ENCODE measurements at places on chromosomes 5 and 9.

- peak; percentile 53 for DNase-seq
Measured at GRCh38 chr9:129102791-129103594, 7.6 kb downstream of the CRAT start.

GRCh38 chr5:142982821-142983200 lies 212.6 kb downstream of the ARHGAP26 start:
- DNase-seq: no peak

- DNase-seq: no peak
Measured at GRCh38 chr5:170585273-170585948, 81.6 kb downstream of the KCNIP1 start.

DNA sequence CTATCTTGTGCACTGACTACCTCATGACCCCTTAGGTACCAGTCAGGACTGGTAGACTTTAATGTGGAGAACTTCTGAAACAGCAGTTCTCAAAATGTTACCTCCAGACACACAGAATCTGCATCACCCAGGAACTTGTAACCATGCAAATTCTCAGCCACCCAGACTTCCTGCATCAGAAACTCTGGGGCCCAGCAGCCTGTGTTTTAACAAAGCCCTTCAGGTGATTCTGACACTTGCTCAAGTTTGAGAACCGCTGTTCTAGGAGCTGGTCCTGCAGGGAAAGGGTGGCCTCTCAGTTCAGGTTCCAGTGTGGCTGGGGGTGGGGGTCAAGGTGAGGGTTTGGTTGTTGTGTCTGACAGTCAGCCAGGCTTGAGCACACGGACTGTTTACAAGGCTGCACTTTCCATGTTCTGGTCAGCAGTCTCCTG lies 28.4 kb downstream of the ZFP62 start:
- no peak for DNase-seq

DNA sequence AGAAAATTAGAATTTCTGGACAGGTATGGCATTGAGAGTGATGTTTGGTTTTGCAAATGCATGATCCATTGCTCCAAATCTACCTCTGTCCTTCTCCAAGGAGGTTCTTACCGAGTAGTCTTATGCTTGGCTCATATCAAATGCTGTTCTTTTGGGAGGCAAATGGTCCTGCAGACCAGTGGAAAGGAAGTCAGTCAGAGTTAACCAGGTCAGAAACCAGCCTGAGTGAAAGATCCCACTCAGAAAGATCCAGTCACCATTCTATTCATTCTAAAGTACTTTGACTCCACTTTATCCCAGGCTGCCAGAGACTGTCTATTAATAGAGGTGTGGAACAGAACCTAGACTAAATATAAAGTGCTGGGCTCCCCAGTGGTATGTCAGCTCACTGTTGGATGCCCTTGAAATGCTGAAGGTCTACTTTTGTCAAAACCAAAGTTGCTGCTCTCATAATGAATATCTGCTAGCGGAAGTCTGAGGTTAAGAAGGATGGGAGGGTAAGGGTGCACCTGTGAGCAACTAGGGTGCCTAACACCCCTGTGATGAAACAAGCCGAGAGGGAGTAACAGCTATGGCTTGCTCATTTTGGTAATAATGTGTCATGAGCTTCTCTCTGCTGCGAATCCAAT lies 302.2 kb downstream of the ZNF608 start:
- DNase-seq: no peak

- DNase-seq: peak; percentile 36
Measured at GRCh38 chr5:78320401-78320800, 25.9 kb upstream of the AP3B1 start.

DNA sequence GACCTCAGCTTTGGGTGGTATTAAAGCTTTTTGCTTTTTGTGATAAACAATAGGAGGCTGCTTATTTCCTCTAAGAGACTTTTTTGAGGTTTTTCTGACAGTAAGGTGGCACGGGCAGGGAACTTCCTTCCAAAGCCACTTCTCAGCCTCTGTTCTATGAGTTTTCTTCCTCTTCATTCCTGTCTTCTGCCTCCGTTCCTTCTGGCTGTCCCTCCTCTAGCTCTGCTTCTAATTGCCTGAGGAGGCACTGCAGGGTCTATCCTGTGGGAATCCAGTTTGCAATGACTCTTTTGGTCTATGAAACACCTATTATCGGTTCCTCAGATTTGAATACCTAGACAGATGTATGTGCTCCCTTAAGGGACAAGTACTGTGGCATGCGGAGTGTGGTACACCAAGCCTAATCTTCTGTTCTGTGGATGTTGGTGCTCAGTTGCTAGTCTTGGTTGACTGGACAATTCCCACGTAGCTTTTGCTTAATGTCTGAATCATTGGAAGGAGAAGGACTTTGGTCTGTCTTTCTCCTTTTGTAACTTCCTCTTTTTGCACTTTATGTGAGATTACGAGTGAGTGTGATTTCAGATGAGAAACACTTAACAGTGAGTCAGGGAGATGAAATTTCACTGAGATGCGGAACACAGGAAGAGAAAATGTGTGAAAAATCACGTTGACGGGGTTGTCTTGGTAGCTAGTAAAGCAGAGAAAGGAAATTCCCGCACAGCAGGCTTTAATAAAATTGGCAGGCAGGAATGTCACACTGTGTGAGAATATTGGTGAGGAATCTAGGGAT lies 305.2 kb downstream of the EFNA5 start:
- peak; percentile 91 for DNase-seq

All from fibroblast of skin of right biceps (primary cell).